ENCODE measurements at places on chromosomes 2 and 18.

GRCh38 chr18:42437646-42438045, 482.6 kb downstream of the PIK3C3 start:
- DNase-seq = no peak

DNA sequence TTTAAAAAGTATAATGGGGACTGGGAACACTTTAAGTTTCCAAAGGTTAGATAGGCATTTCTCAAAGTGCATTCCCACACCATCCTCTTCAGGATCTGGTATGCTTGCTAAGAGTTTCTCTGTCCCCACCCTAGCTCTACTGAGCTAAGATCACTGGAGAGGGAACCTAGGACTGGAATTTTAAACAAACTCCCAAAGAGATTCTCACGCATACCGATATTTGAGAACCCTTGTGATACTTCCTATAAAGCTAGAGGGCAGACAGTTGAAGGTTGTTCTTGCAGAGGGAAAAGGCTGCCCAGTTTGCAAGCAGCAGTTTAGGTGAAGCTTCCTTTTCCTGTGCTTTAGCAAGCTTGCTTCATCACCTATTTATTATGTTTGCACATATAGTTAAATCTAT, 3.6 kb downstream of the CNRIP1 start:
- no peak for DNase-seq

DNA sequence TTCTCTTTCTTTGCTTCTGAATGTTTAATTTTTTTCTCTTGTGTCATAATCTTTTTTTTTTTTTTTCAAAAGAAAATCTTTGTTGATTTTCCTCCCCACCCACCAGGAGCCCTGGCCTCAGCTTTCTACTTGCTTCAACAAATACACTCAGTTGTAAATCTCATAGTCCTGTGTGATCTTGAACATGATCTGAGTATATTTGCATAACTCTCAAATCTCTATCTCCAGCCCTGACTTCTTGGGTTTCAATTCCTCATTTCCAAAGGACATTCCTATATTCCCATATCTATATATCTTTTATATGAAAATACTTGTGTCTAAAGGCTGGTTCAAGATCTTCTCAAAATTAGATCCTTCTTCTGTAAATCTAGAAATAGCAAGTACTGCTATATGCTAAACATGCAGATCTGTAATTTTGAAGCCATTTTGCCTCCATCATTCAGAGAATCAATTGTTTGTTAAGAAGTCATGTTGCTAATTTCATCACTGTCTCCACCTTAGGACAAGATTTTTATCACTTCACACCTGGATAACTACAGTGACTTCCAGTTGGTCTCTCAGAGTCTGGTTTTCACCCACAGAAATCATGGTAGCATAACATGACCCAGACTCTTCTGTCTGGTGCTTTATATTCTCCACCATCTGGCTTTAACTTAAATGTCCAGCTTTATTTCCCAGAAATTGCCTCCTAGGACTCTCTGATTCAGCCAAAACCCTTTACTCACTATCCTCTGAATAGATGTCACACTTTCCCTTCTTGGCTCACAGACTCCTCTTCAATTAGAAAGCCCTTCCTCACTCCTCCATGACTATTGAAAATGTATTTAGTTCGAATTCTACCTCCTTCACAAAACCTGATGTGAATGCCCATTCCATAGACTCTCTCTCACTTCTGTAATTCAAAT, 98.1 kb downstream of the ZEB2 start:
- DNase-seq = no peak

DNA sequence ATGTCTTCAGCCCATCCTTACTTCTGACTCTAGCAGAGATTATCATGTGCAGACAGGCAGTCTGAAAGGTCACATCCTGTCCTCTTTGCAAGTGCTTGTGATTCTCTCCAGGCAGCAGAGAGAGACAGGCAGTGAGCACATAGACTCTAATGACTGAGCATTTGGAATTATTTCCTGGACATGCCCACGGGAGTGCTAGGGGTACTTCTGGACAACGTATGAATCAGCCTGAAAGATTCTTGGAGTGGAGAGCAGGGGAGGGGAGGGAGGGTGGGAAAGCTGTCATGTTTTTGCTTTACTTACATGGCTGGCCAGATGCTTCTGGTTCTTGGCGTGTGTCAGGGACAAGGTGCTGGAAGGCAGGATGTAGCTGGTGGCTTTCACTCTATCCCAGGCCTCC, 150.6 kb downstream of the RIF1 start:
- no peak for DNase-seq

DNA sequence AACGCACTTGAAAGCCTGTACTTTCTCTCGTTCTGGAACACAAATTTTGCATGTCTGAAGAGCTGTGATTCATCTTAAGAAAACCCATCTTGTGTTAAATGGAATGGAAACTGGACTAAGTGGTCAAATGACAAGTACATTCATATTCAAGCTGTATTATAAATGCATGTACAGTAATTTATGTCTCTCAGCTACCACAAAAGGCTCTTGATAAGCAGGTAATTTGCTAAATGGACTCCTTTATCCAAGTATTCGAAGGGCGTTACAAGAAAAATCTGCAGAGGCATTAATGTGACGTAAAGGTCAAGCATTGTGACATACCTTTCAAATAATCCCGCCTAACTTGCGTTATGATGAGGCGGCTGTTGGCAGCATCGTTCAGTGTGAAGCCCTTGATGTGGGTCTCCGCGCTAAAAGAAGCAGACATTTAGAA, 66.6 kb downstream of the ABCG8 start:
- peak; percentile 39 for DNase-seq

- no peak for DNase-seq
These were observed 336 bp upstream of the DDX1 start for GRCh38 chr2:15591373-15591691.

DNA sequence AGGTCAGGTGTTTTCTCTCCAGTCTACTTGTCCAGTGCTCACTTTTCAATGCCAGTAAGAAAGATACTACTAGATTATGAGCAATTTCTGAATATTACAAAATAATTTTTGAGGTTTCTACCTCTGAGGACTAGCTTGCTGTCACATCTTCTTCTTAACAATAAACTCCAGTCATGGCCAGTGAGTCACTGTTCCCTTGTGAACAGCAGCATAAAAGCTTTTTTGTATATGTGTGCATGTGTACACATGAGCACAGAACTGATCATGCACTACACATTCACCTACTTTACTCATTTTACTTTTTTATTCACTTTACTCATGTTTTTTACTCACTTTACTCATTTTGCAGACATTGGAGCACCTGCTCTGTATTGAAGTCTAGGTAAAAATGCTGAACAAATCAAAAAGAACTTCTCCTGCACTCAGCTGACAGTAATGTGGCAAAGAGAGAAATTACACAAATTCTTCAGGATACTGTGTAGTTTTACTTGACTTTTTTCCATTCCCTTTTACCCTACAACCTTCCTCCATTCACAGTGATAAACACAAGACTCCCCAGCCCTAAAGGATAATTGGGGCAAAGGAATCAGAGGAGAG, 28.0 kb downstream of the ST6GAL2 start:
- no peak for DNase-seq

DNA sequence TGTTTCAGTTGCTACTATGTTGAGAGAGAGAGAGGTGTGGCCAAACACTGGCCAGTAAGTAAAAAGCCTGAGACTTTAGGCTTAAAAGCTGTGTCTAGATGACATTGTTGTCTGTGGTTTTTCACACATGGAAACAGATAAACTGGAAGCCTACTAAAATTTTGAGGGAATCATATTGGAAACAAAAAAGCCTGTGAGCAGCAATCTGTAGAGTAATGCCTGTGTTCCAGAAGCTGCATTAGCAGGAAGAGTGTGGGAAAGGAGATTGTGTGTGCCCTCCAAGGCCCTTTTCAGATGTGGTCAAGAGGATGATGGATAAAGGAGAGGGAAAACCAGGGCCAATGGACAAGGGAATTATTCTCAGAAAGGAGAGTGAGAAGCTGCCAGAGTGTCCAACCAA, 236.3 kb upstream of the SPRED2 start:
- DNase-seq = no peak

DNA sequence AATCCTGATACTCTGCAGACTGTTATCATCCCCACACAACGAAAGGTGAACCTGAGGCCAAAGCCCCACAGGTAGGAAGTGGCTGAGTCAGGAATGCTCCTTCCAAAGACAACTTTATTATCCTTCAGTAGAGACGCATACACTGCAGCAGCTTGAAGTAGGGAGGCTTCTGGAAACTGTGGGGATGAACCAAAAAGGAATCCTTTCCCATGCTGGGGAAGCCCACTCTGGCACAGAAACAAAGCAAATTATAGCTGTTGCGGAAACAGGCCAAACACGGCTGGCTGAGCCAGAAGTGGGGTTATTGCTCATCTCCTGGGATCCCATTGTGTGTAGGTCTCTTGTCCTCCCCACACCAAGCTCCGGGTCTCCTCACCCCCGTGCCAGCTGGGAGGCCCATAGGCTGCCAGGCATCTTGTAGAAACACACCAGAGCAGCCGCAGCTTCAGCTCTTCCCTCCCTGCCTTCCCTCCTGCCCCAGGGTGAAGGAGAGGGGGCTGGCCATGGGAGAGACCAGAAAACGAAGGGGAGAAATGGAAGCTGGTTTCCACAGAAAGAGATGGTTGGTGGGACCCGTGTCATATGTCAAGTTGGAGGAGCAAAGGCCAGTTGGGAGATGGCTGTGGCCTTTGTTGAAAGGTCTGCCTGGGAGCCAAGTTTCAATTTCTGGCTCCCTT, 176.9 kb upstream of the NABP1 start:
- DNase-seq = no peak

DNA sequence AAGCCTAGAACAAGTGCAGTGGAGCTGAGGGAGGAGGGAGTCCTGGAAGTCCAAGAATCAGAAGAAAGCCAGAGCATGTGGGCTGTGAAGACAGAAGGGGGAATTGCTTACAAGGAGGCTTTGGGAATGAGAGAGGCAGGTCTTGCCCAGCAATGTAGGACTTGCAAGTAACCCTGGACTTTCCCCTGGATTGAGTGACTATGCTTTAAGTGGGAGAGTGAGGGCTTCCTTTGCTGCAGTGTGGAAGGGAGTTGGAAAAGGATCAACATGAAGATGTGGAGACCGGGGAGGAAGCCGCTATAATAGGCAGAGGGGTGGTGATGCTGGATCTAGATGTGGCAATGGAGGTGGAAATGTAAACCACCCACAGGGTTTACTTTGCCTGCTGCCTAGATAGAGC, 13.8 kb upstream of the SCYGR1 start:
- no peak for DNase-seq

DNA sequence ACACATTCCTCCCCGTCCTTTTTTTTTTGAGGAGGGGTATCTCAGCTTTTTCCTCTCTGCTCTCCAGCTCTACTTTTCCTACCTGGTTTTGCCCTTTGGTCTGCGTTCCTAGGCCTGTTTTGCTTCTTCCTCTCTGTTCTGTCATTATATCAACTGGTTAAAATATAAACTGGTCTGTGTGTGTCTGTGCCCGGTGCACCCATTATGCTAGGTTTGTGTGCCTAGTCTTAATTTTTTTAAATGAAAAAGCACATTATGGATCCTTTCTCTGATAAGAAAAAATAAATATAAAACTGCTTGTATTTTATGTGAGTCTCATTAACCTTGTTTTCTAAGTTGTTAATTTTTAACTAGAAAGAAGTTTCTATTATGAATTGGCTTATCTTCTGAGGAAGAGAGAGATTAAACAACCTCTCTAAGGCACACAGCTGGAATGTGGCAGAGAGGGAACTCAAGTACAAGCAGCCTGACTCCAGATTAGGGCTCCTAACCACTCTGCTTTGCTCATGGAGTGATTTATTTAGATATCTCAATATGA, 17.4 kb downstream of the SLC38A11 start:
- DNase-seq = no peak

DNA sequence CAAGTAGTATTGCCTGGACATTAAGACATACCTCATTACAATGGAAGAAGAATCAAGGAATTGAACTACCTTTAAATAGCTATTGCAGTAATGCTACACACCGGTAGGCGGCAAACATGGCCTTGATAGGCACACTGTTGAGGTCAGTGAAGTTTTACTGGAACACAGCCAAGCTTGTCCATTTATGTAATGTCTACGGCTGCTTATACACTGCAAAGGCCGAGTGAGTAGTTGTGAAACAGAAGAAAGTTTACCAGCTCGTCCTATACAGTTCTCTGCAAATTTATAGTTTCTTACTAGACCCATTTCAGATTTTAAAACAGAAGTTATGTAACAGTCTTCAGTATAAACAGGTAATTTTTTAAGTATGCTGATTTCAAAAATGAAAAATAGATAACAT, 38.8 kb downstream of the PPP4R1 start:
- peak; percentile 12 for DNase-seq

DNA sequence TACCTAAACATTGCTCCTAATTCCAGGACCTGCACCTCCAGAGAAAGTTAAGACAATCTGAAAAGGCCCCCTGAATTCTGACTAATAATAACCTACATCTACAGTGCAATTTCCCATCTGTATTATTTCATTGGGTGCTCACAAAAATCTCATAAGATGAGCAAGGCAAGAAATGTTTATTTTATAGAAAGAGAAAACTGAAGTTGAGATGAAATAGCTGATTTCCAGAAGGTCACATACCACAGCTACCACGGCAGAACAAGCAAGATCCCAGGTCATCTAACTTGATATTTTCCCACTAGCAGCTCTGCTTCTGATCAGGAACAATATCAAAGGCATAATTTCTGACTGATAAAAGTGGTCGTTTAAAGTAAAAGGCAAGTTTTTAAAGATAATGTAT, 105.8 kb upstream of the COL5A2 start:
- DNase-seq = no peak

GRCh38 chr2:187509667-187510417, 44.4 kb downstream of the TFPI start:
- no peak for DNase-seq

DNA sequence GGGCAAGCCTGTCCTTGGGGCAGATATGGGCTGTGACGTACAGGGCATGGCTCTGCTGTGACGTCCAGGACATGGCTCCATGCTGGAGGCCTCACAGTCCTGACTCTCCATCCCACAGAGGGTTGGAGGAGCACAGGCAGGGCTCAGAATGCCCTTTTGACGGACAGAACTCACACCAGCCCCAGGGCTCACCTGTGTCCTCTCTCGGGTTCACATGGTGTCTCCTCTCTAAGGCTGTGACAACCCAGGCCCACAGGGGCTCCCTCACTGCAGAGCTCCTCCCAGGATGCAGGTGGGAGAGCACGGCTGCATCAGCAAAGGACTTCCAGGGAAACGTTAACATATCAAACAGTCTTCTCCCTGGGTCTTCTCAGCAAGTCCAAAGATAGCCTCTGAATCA, 133.8 kb downstream of the EIPR1 start:
- DNase-seq = no peak

- no peak for DNase-seq
These were observed 62.5 kb downstream of the STK39 start for GRCh38 chr2:168184681-168185513.

DNA sequence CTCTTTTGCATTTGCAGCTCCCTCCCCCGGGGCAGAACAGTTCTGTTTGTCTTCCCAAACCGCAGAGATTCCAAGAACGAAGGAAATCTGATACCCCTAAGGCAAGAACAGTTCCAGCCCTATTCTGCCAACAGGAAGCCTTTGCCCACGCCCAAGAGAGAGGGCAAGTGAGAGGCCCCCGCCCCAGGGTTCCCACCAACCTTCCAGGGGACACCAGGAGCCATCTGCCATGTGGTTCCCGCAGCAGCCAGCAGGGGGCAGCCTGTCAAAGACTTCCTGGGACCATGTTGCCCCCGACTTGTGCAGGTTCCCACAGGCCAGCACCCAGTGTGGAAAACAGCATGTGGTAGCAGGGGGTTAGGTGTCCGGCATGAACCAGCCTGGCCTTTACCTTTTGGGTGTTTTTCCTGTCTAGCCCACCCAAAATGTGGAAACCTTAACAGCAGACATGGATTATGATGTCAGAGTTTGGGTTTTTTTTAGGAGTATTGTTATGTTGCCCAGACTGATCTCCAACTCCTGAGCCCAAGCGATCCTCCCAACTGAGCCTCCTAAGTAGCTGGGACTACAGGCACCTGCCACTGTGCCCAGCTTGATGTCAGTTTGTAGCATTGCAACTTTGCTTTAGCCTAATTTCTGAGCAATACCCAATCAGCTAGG, 21.7 kb upstream of the EFHD1 start:
- DNase-seq = peak; percentile 65

All from activated CD4-positive, alpha-beta T cell treated with anti-CD3 and anti-CD28 coated beads, Interleukin-2, amount 50 U/mL, for 16 hours (primary cell).